ENCODE measurements at places on chromosomes 7 and 10. TPM values are rescaled to one million over a fixed set of nuclear protein-coding genes. Genes with fewer than 3 reads are reported as not detected.

- no peaks in the 10 kb centered on the region for H3K4me1 ChIP-seq
- H3K4me3 ChIP-seq = no peak overlapping the region
- H3K27me3 ChIP-seq = no peaks in the 10 kb centered on the region
- no peaks in the 10 kb centered on the region for H3K36me3 ChIP-seq
- no peak overlapping the region for H3K27ac ChIP-seq
- DNase-seq = no peak
These were observed 605.5 kb downstream of the XPNPEP1 start for GRCh38 chr10:109317746-109318366.

DNA sequence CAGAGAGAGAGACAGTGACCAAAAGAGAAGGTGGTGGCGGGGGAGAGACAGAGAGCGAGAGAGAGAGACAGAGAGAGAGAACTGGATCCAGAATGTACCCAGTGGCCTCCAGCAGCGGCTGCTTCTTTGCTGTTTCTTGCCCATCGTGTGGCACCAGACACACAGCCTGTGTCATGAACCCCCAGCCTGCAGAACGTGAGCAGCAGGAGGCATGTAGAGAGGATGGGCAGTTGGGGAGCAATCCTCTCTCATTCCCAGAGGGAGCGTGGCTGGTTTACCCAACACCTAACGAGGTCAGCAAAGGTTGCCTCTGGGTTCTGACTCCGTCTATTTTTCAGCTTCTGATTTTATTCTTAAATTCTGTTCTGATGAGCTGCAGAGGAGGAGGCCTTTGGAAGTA is 168.1 kb downstream of the ADARB2 start:
- no peak overlapping the region for H3K4me3 ChIP-seq
- no peak overlapping the region for H3K27ac ChIP-seq
- H3K4me1 ChIP-seq = no peaks in the 10 kb centered on the region
- no peaks in the 10 kb centered on the region for H3K36me3 ChIP-seq
- no peaks in the 10 kb centered on the region for H3K27me3 ChIP-seq
- no peak for DNase-seq

DNA sequence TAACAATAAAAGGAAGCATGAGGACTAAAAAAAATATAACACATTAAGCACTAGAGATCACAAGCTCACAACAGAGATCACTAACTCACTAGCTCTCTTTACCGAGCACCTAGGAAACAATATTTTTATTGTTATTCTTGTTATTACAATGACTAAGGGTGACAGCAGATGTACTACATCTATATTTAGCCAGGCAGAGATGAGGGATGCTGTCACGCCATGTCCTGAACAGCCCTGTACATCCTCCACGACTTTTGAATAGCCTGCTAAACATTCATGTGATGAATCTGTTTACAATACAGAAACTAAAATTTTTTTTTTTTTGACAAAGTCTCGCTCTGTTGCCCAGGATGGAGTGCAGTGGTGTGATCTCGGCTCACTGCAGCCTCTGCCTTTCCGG is 22.7 kb downstream of the FAM133B start:
- peaks cover 42% of the 10 kb centered on the region for H3K36me3 ChIP-seq
- no peaks in the 10 kb centered on the region for H3K27me3 ChIP-seq
- H3K4me1 ChIP-seq = no peaks in the 10 kb centered on the region
- H3K4me3 ChIP-seq = no peak overlapping the region
- H3K27ac ChIP-seq = no peak overlapping the region

- no peak for DNase-seq
- H3K4me1 ChIP-seq = no peaks in the 10 kb centered on the region
- peaks cover 18% of the 10 kb centered on the region for H3K27me3 ChIP-seq
- no peak overlapping the region for H3K27ac ChIP-seq
- H3K4me3 ChIP-seq = no peak overlapping the region
- no peaks in the 10 kb centered on the region for H3K36me3 ChIP-seq
These were observed 26.3 kb upstream of the NKX2-3 start for GRCh38 chr10:99506416-99506815.

Gene SPDYE2
- not detected for total RNA-seq

Data from Panc1 (cell line).